T-helper 1 cell treated with Interleukin-12 subunit alpha and Interleukin-12 subunit beta and Interleukin-4 antibody, amounts not matched to agents 30 ng/mL and 1 ng/mL, for 36 hours (primary cell): ENCODE measurements at places on chromosomes 16 and 17. TPM values are rescaled to one million over a fixed set of nuclear protein-coding genes. Genes with fewer than 3 reads are reported as not detected.

ABCA3 gene
- total RNA-seq, result 7.3 and 7.9 TPM in 2 replicates

SHISA6 gene
- total RNA-seq, result not detected in 2 replicates

TMEM204 gene
- 49.2 and 49.9 TPM in 2 replicates for total RNA-seq

RPL13 gene
- total RNA-seq, result 1,898 and 1,901 TPM in 2 replicates

CDH11 gene
- not detected in 2 replicates for total RNA-seq

PERCC1 gene
- total RNA-seq, result not detected in 2 replicates

CFAP52 gene
- total RNA-seq, result not detected in 2 replicates

MPV17L gene
- total RNA-seq, result not detected in 2 replicates

TUBB3 gene
- 6.6 TPM in 2 replicates for total RNA-seq

C17orf107 gene
- 0.95 and 1.3 TPM in 2 replicates for total RNA-seq

RPH3AL gene
- total RNA-seq, result 1.9 and 2.6 TPM in 2 replicates

PRR35 gene
- 0.10 TPM in 1 of 2 replicates, not detected in the other for total RNA-seq

ATAD5 gene
- total RNA-seq, result 21.1 and 22.2 TPM in 2 replicates

OR2C1 gene
- not detected in 2 replicates for total RNA-seq

NPB gene
- 0.32 and 0.34 TPM in 2 replicates for total RNA-seq

CEP295NL gene
- total RNA-seq, result 0.22 TPM in 1 of 2 replicates, not detected in the other

CIITA gene
- 64.9 and 67.8 TPM in 2 replicates for total RNA-seq

HEATR9 gene
- 0.56 and 0.85 TPM in 2 replicates for total RNA-seq
